ENCODE measurements at places on chromosomes 13 and 19.

GRCh38 chr13:97385146-97385545 is 48.8 kb upstream of the RAP2A start:
- no peak for DNase-seq

- DNase-seq = no peak
These were observed 1404.8 kb downstream of the SLITRK1 start for GRCh38 chr13:82477436-82477835.

- no peak for DNase-seq
These were observed 24.9 kb upstream of the TPM4 start for GRCh38 chr19:16051254-16052025.

DNA sequence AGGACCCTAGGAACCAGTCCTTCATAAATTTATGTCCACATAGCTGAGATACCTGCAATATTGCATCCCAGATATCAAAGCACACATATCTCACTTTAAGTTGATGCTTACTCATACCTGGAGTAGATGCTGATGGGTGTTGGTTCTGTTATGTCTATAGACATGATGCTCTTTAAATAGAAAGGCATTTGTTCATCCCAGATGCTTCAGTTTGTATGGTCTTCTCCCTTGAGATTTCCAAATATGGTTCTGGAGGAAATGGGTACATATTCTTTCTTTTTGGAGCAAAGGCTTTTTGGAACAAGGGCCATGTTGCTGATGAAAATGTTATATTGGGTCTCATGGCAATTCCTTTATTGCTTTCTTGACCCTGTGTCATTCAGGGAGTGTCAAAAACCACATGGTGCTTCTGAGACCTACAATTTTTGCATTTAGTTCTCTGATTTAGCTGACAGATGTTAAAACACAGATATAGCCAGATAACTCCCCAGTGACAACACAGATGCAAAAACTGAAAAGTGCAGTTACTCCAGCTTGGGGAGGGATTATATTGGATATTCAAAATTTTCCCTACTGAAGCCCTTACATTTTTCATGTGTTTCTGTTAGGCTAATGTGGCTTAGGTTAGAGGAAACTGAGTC is 211.4 kb downstream of the KCNRG start:
- DNase-seq = no peak

- no peak for DNase-seq
These were observed 10.2 kb downstream of the C2CD4C start for GRCh38 chr19:398719-399118.

GRCh38 chr13:32121316-32121715 is 89.7 kb downstream of the FRY start:
- DNase-seq = no peak

- DNase-seq = no peak
These were observed 6.4 kb upstream of the BST2 start for GRCh38 chr19:17411801-17412200.

- no peak for DNase-seq
These were observed 4.8 kb upstream of the SDHAF1 start for GRCh38 chr19:35990156-35990555.

GRCh38 chr13:27113436-27113835 is 58.2 kb downstream of the USP12 start:
- no peak for DNase-seq

GRCh38 chr19:41449079-41449864 is 6.3 kb downstream of the ERICH4 start:
- peak; percentile 85 for DNase-seq

DNA sequence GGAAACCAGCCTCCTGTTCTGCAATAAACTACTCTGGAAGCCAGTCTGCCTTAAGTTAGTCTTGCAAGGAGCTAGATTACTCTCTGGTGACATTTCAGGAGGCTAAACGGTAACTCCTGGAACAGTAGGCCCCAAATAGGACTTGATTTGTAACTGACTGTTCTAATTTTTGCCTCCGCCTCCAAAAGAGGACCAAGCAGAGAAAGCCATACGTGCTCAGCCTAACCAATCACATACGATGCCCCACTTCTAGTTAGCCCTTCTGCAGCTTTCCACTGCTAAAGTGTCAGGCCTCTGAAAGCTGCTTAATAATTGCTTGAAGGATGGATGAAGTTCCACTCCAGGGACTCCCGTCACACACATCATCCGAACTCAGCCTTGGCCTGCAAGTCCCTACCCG is 744 bp downstream of the ZNF805 start:
- DNase-seq = no peak

DNA sequence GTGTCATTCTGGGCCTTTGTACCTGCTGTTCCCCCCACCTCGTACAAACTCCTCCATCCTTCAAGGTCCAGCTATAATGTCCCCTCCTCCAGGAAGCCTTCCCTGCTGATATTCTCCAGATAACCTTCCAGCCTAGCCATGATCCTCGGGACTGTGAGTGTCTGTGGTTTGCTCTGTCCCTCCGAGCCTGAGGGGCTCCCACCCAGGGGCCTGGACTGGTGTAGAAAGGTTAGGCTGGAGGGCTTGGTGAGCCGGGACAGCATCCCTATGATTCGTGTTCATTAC is 2.9 kb upstream of the COMP start:
- no peak for DNase-seq

DNA sequence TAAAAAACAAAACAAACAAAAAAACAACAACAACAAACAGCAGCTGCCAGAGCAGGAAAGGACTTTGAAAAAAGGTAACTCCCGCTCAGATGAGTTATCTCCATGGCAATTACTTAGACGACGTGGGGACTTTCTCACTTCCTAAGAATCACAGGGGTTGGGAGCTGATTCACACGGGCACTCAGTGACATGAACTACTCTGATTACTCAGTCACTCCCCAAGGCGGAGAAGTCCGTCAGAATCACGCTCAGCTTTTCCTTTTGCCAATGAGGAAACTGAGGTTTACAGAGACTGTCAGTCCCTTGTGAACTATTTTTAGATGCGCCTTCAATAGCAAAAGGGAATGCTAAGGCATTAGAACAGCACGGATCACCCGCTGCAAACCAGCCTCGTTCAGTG is 32.3 kb upstream of the MATK start:
- DNase-seq = peak; percentile 19

GRCh38 chr19:45187421-45188100 is 9.0 kb downstream of the BLOC1S3 start:
- peak; percentile 63 for DNase-seq

GRCh38 chr13:70959035-70959775 is 851.0 kb upstream of the KLHL1 start:
- no peak for DNase-seq

- DNase-seq = no peak
These were observed 290.4 kb downstream of the SLITRK6 start for GRCh38 chr13:85508683-85509329.

DNA sequence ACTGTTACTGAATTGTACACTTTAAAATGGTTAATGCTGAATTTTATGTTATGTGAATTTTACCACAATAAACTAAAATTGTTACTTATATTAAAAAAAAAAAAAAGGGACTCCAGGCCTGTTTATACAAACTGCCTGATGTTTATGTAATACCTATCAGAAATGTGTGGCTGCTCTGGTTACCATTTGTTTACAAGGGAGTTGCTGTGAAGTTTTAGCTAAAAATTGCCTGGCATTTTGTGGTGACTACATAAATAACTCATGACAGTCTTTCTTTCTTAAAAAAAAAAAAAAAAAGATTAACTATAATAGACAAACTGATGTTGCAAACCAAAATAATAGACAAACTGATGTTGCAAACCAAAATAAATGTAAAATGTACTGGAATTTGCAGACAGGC is 71.8 kb downstream of the CDADC1 start:
- no peak for DNase-seq

- DNase-seq = no peak
These were observed 287.0 kb downstream of the DCT start for GRCh38 chr13:94192431-94192975.

GRCh38 chr13:112987682-112988024 is 18.6 kb downstream of the MCF2L start:
- DNase-seq = no peak

GRCh38 chr13:50468849-50469669 is 374.4 kb downstream of the DLEU7 start:
- no peak for DNase-seq

- no peak for DNase-seq
These were observed 2.1 kb upstream of the CPB2 start for GRCh38 chr13:46106839-46107371.

- DNase-seq = no peak
These were observed 31.8 kb downstream of the KCTD15 start for GRCh38 chr19:33828266-33829075.

- no peak for DNase-seq
These were observed 40.2 kb downstream of the OLFM4 start for GRCh38 chr13:53068585-53069520.

DNA sequence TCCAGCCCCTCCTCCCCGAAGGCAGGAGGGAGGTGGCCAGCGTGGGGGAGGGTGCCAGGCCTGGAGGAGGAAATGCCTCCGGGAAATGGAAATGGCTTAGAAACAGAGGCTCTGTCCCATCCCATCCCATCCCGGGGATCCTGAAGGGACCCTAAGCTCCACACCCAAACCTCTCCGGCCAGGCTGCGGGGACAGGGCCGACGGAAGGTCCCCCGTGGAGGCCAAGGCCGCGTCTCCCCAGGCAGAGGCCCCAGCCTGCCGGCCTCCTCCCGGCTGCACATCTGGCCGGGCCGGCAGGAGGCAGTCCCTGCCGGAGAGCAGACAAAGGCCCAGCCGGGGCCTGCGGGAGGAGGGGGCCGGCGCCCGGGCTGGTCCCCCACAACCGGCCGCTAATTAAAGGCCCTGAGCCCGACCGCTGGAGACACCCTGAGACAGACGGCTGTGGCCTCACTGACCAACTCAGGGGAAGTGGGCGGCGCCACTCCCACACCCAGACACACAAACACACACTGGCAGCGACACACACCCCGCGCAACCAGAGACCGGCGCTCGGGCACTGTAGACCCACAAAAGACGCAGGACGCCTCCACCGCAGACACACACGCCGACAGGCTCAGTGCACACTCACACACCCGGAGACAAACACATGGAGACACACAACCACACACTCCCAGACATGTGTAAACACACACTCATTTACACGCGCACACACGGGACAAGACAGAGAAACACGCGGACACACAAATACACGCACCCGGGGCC is 1.1 kb downstream of the ADAMTS10 start:
- peak; percentile 86 for DNase-seq

- DNase-seq = no peak
These were observed 3.0 kb downstream of the ENOX1 start for GRCh38 chr13:43783820-43784219.

GRCh38 chr19:48616491-48617056 is 1.7 kb upstream of the FAM83E start:
- DNase-seq = no peak

GRCh38 chr19:7482584-7483439 is 6.0 kb downstream of the PEX11G start:
- DNase-seq = no peak

- no peak for DNase-seq
These were observed 47.5 kb upstream of the NDUFS7 start for GRCh38 chr19:1336079-1336684.

DNA sequence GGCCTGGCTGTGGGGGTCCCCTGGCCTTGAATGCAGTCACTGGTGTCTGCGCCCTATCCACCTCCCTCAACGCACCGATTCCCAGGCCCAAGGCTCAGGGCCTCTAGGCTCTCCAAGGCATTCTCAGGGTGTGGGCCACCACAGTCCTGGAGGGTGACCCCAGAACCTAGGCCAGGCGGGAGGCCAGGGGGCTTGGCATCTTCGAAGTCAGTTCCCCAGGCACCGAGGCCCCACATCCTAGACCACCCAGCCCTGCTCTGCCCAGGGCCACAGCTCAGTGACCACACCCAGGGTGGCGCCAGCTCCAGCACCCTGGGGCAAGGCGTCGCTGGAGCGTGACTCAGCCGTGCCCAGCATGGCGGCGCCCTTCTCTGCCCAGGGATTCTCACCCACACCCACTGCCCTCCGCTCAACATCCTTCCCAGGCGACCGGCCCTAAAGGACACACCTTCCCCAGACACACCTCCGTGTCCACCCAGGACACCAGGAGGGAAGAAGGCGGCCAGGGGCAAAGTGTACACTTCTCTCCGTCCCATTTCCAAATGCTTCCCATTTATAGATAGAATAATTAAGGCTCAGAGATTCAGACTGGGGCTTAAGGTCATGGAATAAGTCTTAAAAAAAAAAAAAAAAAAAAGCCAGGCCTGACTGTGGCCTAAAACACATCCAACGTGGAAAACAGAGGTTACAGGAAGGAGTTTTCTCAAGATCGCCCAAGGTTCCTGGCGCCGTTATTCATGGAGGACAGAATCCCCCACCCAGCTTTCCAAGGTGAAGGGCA is 36.4 kb upstream of the NANOS3 start:
- no peak for DNase-seq
